ENCODE measurements at places on chromosomes 11 and 22.

DNA sequence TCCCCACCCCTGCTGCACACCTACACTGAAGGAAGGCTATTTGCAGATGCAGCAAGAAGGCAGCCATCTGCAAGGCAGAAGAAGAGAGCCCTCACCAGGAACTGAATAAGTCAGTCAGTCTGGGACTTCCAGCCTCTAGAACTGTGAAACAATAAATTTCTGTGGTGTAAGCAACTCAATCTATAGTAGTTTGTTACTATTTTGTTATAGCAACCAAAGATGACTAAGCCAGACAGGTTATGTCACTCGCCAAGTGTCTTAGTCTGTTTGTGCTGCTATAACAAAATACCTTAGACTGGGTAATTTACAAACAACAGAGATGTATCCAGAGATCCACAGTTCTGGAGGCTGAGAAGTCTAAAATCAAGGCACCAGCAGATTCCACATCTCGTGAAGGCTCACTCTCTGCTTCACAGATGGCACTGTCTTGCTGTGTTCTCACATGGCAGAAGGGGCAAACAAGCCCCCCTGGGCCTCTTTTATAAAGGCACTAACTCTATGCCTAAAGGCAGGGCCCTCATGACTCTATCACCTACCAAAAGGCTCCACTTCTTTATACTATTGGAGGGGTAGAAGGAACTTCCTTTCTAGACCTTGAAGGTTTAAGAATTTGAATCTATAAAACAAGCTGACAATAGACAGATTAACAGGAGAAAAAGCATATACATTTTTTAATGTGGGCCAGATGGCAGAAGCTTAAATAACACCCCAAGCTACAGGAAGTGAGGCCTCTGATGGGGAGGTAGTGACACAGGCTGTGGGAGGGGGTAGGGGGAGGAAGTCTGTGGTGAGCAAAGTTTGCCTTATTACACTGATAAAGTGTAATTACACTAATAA, 12.3 kb downstream of the APOL6 start:
- peak; percentile 61 for DNase-seq

DNA sequence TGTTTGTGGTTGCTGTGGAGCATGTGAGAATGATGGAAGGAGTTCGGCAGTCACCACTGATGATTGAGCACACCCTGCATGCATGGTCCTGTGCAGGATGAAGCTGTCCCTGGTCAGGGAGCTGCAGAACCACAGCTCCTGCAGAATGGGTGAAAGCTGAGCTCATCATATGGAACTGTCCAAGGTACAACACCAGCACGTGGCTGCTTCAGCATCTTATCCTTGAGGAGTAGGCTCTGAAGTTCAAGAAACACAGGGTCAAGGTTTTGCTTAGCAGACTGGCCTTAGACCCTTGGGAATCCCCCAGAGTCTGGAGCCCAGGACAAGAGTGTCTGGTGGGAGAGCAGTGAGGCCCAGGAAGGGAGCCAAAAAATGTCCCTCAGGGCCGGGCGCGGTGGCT, 182.4 kb upstream of the LARGE1 start:
- DNase-seq, result no peak

GRCh38 chr22:32628628-32629572, 154.3 kb downstream of the FBXO7 start:
- no peak for DNase-seq

GRCh38 chr22:27299181-27300085, 502.1 kb downstream of the MN1 start:
- peak; percentile 86 for DNase-seq

DNA sequence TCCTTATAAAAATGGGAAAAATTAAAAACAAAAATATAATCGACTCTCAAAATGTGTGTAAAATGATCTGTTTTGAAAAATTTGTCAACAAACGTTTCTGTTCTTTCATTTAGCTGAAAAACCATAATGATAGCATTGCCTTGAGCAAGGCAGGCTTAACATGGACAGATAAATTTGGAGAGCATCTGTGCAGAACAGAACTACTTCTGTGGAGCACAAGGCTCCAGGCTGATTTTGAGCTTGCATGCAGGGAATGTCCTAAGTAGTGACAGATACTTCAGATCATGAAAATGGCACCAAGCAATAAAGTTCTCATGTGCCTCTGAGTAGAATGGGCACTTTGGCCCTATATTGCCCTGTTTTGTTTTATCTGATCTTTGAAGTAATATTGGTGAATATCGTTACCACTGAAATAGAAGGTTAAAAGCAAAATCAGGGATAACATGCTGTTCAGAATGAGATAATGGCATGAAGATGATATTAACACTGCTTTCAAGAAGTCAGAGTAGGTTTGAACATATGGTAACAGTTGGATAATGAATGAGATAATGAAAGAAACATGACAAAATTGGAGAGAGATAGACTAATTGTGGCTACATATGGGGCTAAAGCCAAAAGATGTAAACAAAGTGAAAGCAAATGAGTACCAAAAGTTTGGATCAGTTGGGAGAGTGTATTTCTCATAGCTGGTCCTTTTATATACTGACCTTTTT, 730.5 kb upstream of the CCDC179 start:
- DNase-seq, result no peak
